H9 (cell line): ENCODE measurements at places on chromosomes 5 and 9. TPM values are rescaled to one million over a fixed set of nuclear protein-coding genes. Genes with fewer than 3 reads are reported as not detected.

RABEPK gene
- 21.8 and 24.4 TPM in 2 replicates for total RNA-seq

UQCRQ gene
- total RNA-seq = 293 and 306 TPM in 2 replicates

DNA sequence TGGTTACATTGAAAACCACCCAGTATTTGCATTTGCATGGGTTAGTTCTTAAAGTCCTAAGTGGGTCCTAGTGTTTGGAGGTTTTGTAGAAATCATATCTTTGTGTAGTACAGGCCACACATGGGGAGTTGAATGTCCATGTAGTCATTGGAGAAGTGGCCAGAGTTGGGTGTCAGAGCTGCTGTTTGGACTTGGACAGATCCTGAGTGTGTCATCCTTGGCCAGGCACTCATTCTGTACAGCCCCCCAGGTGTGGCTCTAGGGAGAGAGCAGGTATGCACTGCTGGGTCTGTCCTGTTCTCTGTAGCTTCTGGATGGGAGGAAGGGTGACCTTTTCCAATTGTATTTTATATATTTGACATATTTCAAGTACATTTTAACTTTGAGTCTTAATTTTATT is 82.4 kb downstream of the IQGAP2 start:
- DNase-seq = no peak

DNA sequence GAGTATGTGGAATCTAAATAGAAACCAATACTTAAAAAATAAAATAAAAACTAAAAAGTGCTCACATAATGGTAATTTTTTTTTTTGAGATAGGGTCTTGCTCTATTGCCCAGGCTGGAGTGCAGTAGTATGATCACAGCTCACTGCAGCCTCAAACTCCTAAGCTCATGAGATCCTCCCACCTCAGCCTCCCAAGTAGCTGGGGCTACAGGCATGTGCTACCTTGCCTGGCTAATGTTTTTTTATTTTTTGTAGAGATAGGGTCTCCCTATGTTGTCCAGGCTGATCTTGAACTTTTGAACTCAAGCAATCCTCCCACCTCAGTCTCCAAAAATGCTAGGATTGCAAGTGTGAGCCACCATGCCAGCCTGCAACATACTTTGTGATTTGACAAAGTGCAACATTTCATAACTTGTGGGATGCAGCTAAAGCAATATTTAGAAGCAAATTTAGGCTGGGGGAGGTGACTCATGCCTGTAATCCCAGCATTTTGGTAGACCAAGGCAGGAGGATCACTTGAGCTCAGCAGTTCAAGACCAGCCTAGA is 18.4 kb downstream of the AP3B1 start:
- DNase-seq = no peak

DNA sequence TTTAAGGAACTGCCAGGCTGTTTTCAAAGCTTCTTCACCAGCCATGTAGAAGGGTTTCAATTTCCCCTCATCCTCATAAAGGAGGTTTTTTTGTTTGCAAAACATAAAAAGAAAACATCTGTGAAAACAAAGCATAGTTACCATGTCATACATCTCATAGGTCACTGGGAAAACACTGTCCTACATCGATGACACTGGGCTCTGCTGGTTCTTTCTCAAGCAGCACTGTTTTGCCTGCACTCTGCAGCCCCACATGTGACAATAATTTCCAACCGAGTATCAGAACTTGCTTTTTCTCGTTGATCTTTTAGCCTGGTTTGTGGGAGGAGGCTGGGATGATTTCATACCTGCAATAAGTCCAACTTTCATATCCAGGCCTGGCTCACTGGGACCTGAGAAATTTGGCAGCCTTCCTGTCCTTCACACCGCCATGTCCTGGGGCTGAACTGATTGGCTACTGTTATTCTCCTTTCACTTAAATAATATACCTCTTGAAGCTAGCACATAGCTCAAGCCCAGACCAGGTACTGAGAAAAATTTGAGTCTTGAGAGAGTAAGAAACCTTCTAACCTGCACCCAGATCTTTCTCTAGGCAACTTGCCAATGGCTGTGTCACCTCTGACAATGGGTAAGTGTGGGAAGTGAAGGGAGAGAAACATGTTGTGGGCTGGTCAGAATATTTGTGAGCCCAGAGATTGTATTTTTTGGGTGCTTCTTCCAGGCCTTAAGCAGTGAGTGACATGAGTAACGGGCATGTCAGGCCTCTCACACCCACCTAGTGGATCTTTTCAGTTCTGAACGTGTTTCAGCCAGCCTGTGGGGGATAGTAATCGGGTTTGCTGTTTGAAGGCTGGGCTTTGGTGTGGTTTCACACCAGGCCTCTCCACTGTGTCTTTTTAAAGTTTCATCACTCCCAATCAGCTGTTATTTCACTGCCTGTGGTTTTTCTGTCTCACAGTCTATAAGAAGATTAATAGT is 502.8 kb downstream of the NTRK2 start:
- DNase-seq = no peak
